Activated CD4-positive, CD25-positive, alpha-beta regulatory T cell treated with anti-CD3 and anti-CD28 coated beads, Interleukin-2, amount 50 U/mL, for 16 hours (primary cell): ENCODE measurements at places on chromosomes 7 and 10.

DNA sequence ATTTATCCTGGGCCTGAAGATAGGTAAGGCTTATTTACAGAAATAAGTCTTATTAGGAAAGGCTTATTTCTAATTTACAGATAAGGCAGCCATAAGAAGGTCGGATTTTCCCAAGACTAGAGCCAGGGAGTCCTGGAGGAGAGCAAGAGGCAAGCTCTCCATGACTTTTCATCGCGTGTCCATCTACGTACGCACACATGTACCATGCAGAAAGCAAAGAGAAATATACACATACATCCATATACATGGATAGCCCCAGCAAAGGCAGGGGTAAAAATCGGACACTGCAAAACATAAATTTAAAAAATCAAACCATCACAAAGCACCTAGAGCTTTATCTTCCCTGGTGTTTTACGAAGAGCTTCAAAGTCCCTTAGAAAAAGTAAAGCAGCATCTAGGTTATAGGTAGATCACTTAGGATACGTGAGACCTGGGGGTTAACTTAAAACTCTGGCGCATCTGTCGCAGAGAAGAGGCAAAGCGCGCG is 25.8 kb upstream of the ZRANB1 start:
- no peak for DNase-seq

GRCh38 chr7:111867348-111867931 is 305.1 kb upstream of the IMMP2L start:
- DNase-seq: no peak

- DNase-seq: no peak
Observed at GRCh38 chr7:99409192-99409572, 413 bp downstream of the BUD31 start.

- DNase-seq: no peak
Observed at GRCh38 chr10:105387971-105388370, 746.9 kb downstream of the SORCS3 start.

DNA sequence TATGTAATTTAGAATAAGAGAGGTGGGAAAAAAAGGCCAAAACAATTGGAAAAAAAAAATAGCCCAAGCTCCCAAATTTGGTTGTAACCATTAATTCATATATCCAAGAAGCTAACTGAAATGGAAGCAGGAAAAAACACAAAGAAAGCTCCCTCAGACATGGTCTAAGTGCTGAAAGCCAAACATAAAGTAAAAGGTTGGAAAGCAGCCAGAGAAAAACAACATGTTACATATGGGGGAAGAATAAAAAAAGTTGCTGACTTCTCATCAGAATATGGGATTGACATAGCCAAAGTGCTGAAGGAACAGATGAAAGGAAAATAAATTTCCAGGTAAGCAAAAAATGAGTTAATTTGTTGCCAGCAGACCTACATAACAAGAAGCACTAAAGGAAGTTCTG is 40.3 kb downstream of the PDZD8 start:
- DNase-seq: no peak

- no peak for DNase-seq
Observed at GRCh38 chr10:6473901-6474370, 106.1 kb downstream of the PRKCQ start.

DNA sequence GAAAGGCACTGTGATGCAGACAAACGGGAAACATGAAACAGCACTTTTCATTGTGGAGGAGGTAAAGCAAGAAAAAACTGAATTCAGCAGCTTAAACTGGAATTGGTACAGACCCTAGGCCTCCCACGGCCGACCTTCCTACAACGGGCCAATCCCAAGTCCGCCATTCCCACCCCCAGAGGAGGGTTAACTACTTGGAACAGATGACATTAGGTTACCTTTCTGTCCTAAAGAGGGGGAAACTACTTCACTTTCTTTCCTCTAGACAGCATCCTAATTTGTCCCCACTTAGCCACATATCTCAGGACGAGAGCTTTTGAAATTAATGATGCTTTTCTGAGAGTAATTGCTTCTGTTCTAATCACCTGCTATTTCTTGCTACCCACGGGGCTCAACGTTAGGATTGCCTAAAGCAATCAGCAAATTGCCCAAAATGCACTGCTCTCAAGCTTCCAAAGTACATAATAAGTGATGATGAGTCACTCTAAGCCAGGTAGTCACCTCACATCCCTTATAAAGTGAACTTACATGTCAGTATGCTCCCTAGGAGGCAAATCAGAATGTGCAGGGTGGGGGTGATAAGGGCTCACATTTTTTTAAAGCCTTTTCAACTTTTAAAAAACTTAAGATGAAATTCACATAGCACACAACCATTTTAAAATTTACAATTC is 36.7 kb downstream of the LSM5 start:
- no peak for DNase-seq

- no peak for DNase-seq
Observed at GRCh38 chr10:66833861-66834260, 92.0 kb upstream of the LRRTM3 start.

GRCh38 chr10:15546606-15547005 is 173.1 kb downstream of the ITGA8 start:
- no peak for DNase-seq

DNA sequence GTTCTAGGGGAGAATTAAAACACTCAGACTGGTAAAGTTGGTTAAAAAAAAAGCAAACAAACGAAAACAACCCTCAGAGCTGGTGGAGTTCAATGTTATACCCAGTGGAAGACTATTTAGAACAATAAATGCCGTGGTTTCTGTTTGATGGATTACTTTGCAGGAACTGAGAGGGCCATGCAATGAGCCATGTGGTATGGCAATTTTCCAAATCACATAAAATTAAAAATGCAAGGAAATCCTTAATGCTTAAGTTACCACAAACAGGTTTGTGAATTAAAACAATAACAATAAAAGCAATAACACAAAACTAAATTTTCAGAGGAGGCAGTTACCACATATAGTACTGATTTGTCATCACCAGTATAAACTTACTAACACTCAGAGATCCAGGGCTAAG is 96.9 kb downstream of the RTKN2 start:
- no peak for DNase-seq

GRCh38 chr10:30722956-30723620 is 93.5 kb upstream of the LYZL2 start:
- DNase-seq: no peak

DNA sequence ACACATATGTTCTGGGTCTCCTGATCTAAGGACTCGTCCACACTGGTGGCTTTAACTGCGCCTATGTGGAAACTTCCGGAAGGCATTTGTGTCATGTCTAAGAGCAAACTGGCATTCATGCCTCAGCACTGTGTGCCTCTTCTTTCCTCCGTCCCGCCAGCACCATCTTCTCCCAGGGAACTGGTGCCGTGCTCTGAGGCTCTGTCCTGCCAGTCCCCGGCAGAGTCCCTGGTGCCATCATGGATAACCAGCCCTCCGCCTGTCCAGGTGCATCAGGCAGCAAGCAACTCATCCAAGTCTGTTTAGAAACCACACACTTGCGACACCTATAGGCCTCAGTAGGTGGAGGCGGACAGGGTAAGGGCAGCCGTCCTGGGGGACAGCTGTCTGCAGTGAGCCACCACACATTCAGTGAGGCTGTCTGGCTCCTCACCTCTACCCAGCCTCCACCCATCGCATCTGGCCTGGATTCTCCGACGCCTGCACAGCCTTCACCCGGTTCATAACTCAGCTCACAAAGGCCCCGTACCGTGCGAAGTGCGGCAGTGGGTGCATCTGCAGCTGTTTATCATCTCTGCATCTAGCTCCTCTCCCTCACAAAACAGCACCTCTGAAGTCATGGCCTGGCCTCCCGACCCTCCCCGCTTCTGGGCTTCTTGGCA is 162.7 kb downstream of the DIP2C start:
- DNase-seq: no peak

DNA sequence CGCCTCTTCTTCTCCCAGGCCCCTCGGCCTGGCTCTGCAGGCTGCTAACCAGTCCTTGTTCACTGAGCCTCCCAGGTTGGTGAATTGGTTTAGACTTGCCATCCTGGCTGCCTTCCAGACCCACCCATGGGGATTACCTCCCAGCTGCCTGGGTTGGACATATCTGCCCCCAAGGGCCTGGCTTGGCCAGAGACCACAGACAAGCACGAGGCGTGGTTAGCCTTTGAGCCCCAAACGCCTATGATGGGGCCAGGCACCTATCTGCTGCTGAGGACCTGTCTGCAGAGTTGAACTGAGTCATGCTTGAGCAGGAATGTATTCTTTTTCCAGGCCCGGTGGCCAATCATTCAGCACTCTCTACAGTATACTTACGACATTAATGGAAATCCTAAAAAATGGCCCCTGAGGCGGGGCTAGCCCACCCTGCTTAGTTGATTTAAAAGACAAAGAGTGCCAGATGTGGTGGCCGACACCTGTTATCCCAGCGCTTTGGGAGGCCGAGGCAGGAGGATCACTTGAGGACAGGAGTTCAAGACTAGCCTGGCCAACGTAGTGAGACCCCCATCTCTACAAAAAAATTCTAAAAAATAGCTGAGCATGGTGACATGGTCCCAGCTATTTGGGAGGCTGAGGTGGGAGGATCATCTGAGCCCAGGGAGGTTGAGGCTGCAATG is 361.5 kb downstream of the FRMD4A start:
- DNase-seq: no peak

DNA sequence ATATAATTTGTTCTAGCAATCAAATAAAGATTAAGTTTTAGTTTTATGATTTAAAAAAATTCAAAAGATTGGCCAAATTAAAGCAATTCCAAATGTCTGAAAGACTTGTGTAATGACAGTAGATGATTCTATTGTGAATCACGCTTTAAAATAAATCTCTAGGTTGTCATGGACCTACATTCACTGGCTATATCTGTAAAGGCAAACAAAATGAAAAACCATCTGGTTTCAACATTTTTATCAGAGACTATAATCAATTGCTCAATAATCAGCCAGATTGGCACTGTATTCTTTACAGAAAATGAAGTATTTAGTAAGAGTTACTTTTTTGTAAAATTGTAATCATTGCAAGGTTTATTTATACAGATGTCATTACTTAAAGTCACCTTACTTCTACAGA is 60.7 kb downstream of the DGKB start:
- DNase-seq: no peak

DNA sequence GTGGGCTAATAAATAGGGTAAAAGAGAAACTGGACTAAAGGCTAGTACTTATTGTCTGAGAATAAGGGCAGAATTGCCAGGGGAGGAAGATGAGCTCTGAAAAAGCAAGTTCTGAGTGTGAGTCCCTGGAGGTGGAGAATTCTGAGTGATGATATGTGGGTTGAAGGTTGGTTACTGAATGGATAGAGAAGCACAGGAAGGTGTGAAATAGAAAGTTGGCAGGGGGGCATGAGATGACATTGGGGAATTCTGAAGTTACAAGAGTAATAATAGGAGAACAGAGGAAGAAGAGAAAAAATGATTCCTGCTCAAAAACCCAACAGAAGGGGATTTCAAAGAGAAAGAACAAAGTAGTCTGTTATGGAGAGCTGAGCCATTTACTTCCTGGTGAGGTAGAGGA is 76.9 kb downstream of the PRKCQ start:
- DNase-seq: no peak

- DNase-seq: no peak
Observed at GRCh38 chr10:14422431-14422830, 91.7 kb upstream of the FRMD4A start.

DNA sequence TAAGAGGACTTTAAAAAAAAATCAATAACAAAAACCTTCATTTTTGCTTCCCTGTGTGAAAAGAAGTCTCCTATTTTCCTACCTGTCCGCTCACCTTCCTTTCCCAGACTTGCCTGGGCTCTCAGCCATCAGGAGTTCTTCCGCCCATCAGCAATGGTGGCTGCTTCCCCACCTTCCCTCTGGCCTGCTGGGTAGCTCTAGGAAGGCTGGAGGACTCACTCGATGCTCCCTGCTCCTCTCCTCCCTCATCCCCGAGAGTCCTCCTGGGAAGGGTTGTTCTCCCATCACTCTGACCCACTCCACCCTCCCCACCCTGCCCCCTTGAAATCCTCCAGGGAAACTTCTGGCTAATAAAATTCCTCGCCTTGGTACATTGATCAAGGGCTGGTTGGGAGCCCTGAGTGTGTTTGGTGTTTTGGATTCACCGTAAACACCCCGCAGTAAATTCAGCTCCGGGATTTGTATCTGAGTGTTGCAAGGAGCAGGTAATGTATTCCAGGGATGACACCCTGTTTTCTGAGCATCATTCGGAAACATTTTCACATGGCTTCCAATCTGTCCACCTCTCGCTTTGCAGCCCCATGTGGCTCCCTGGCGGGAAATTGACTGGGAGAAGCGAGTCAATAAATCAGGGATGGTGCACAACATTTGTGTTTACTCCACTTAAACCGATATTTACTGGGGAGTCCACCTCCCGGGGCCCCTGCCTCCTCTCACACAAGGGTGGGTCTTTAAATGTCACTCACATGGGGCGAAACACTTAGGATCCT is 126.4 kb upstream of the SDK1 start:
- no peak for DNase-seq

DNA sequence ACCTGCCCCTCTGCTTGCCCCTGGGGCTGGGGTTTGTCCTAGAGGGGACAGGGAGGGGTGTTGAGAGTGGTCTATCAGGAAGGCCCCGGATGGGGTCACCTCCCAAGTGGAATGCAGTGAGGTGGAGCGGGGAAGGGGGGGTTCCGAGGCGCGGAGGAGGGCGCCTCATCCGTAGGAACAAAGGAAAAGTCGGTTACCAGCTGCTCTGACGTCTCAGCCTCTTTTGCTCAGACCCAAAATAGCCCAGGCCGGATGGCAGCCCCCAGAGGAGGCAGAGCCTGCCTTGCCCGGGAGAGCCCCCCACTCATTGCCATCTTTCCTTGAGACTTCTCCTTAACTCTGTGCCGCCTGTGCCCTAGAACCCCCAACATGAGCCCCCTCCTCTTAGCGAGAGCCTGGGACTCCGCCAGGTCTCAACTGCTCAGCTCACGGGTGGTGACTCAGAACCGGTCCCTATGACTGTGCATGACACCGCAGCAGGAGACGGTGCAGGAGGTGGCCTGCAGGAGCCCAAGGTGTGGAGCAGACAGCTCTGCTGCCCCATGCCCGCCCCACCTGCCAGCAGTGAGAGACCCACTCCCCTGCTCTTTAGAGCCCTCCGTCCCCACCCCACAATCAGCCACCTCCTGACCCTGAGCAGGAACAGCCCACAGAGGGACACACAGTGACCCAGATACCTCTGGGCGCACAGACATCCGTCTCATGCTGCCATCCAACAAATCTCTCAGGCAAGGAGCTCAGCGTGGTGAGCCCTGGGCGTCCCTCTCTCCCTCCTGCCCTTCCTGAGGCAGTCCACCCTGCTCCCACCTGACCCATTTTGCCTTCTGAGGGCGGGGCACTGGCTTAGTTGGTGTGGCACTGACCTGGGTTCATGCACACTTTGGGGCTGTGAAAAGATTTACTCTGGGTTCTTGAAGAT is 13.1 kb downstream of the STX1A start:
- no peak for DNase-seq

GRCh38 chr7:41732843-41733306 is 30.0 kb upstream of the INHBA start:
- DNase-seq: no peak

- DNase-seq: no peak
Observed at GRCh38 chr10:14153570-14154055, 177.1 kb downstream of the FRMD4A start.

GRCh38 chr7:120168066-120168465 is 104.9 kb upstream of the KCND2 start:
- no peak for DNase-seq
